ENCODE measurements at places on chromosomes 12 and 14.

- no peak for DNase-seq
Measured at GRCh38 chr14:68741839-68742470, 50.9 kb downstream of the ZFP36L1 start.

GRCh38 chr14:21917699-21918436 lies 244.2 kb upstream of the OR4E1 start:
- peak; percentile 67 for DNase-seq

GRCh38 chr12:98060411-98060810 lies 455.0 kb upstream of the TMPO start:
- no peak for DNase-seq

DNA sequence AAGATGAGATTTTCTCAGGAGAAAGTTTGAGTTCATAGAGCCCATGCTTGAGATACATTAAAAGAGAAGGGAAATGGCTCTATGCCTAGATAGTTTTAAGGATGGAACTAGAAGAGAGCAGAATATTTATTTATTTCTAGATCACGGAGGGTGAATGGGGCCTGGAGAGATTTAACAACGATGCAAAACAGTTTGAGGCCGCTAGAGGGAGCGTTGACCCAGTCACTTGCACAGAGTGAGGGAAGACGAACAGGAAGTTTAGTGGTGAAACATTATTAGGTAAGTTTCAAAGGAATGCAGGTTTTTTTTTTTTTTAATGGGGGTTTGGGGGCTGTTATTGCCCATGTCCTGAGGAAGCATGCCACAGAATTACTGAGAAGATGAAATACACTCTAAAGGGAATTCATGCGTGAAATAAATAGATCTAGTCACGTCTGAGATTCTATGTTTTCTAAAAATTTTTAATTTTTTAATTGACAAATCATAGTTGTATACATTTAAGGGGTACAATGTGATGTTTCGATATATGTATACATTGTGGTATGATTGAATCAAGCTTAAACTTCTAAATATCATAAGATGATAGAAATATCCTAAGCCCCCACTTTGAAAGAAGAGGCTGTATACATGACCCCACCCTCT lies 14.8 kb upstream of the PPP1R1A start:
- DNase-seq = peak; percentile 79

- DNase-seq = no peak
Measured at GRCh38 chr12:128012110-128012509, 254.9 kb upstream of the TMEM132C start.

DNA sequence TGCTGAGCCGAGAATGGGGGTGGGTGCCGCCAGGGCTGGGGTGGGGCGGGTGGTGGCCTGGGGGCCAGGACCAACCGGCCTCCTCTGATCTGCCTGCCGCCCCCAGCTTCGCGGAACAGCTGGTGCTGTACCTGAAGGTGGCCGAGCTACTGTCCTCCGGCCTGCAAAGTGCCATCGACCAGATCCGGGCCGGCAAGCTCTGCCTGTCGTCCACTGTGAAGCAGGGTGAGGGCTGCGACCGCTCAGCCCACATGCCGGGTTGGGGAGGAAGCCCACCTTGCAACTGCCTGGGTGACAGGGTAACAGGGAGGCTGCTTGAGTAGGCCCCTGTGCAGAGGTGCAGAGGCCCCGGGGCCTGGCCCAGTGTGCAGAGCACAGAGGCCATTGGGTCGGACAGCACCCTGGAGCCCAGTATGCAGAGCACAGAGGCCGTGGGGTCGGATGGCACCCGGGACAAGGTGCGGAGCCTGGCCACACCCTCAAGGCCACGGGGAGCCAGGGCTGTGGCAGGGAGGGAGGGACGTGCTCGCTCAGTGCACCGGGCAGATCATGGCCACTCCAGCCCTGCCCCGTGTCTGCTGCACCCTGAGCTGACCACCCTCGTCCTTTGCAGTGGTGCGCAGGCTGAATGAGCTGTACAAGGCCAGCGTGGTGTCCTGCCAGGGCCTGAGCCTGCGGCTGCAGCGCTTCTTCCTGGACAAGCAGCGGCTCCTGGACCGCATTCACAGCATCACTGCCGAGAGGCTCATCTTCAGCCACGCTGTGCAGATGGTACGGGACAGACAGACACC lies 9.5 kb upstream of the PUS1 start:
- DNase-seq = no peak
